ENCODE measurements at places on chromosomes 7 and 10.

DNA sequence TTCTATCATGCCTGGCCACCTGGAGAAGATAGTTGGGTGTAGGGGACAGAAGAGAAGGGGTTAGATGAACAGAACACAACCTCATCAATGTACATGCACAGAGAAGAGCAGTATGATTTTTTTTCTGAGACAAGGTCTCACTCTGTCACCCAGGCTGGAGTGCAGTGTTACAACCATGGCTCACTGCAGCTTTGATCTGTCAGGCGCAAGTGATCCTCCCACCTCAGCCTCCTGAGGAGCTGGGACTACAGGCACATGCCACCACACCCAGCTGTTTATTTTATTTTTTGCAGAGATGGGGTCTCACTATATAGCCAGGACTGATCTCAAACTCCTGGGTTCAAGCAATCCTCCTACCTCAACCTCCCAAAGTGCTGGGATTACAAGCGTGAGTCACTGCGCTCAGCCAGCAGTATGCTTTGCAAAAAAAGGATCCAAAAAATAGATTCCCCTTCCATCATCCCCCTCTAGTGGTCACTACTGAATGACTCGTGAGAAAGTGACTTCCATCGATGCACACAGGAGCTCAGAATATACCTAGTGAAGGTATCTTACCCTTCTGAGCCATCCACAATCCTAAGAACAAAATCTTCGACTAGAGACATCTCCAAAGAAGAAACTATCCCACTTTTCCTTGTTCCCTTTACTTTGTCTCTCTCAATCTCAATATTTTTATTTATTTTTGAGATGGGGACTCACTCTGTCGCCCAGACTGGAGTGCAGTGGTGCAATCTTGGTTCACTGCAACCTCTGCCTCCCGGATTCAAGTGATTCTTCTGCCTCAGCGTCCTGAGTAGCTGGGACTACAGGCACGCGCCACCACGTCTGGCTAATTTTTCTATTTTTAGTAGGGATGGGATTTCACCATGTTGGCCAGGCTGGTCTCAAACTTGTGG, 21.0 kb downstream of the ZCWPW1 start:
- peak; percentile 48 for DNase-seq

GRCh38 chr10:79385804-79386531, 38.7 kb downstream of the PPIF start:
- no peak for DNase-seq

DNA sequence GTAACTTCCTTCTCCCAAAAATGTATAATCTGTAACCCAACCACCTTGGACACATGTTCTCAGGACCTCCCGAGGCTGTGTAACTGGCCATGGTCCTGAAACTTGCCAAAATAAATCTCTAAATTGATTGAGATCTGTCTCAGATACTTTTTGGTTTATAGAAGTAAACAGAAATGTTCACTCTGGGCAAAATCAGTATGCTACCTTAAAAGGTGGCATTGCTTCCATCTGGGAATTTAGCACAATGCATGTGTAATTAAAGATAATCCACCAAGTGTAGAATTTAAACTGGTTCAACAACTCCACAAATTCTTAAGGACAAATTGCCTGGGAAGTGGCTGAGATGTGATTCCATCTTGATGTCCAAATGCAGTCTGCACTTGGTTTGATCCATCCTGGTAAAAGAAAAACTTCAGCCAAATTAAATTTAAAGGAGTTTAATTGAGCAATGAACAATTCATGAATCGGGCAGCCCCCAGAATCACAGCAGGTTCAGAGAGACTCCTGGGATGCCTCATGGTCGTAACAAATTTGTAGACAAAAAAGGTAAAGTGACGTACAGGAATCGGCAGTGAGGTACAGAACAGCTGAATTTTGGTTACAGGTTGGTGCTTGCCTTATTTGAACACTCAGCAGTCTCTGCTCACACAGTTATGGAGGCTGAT, 102.6 kb upstream of the PFKP start:
- DNase-seq, result no peak

DNA sequence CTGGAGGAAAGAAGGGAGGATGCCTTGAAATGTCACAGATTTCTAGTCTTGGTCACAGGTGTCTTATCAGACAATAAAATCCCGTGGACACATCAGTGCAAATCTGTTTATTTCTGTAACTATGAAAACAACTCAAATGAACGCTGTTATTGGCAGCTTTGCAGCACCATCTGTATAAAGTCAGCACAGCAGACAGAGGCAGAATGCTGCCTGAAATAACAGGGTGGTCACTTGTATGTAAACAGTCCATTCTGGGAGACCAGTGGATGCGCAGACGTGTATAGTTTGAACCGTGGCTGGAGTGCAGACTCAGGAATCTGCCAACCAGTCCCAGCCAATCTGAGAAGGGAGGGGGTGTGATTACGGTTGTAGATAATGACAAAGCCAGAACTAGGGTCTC, 54.8 kb downstream of the SEC23IP start:
- DNase-seq, result no peak

DNA sequence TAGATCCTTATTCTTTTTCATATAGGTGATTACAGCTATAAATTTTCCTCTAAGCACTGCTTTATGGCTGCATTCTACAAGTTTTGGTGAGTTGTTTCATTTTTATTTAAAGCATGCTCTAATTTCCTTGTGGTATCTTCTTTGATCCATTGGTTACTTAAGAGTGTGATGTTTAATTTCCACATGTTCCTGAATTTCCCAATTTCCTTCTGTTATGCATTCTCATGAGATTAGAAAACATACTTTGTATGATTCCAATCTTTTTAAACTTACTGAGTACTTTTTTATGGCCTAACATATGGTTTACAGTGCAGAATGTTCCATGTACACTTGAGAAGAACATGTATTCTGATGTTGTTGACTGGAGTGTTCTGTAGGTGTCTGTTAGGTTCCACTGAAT, 53.4 kb downstream of the MYL10 start:
- no peak for DNase-seq

- no peak for DNase-seq
Measured at GRCh38 chr10:122113945-122114747, 125.2 kb downstream of the TACC2 start.

GRCh38 chr7:127536741-127537140, 48.7 kb downstream of the GCC1 start:
- peak; percentile 21 for DNase-seq

- no peak for DNase-seq
Measured at GRCh38 chr10:121664671-121665070, 66.4 kb upstream of the FGFR2 start.

DNA sequence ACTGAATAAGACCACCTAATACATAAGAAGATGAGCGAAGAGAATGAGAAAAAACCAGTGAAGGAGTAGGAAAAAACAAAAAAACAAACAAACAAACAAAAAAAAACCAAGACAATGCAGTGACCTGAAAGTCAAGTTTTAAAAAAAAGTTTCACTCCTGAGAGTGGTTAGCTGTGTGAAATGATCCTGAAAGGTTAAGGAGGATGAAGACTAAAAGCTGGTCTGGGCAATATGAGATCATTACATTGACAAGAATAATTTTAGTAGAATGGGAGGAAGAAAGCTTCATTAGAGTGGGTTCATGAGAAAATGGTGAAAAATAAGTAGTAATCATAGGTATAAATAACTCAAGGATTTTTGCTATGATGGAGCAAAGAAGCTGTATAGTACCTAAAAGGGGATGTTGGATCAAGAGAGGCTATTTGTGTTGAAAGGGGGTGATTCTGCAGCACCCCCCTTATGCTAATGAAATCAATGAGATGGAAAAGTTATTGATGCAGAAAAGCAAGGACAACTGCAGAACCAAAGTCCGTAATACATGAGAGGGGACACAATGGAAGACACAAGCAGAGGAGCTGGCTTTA, 80.2 kb downstream of the KMT2C start:
- no peak for DNase-seq

- no peak for DNase-seq
Measured at GRCh38 chr7:41013117-41013516, 689.8 kb downstream of the INHBA start.

DNA sequence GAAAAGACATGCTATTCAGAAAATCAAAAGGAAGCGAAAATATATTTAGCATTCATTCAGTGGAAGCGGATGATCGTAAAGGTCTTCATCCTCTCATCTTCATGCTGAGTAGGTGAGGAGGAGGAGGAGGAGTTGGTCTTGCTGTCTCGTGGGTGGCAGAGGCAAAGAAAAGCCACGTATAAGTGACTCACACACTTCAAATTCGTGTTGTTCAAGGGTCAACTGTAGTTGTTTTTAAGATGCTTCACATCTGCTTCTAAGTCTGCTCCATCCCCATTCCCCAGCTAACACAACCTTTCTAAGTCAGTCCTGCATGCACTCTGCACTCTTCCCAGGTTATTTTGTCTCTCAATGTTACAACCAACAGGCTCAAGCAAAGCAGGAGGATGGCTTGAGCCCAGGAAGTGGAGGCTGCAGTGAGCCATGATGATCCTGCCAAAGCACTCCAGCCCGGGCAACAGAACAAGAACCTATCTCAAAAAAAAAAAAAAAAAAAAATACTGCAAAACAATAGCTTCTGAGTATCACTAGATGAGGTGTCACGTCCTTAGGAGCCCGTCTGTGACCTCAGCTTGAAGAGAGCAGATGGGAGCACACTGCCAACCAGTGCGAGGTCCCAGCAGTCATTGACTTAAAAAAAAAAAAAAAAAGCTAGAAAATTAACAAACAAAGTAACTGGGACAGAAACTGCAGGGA, 70.5 kb downstream of the SFMBT2 start:
- no peak for DNase-seq

DNA sequence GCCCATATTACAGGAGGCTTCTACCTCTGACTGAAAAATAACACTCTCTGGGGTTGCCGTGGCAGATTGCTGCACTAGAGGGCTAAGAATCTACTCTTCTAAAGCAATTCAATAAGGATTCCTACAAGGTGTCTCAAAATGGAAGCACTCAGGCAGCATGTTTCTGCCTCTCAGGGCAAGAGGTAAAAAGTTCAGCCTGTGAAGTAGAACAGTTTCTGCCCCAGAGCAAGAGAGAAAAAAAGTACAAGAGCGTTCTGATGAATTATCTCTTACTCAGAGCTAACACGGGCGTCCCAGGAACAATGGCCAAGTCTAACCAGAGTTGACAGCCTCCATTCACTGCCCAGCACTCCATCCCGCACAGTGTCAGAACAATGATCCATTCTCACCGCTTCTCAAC, 71.3 kb upstream of the TES start:
- DNase-seq, result no peak

GRCh38 chr10:13696071-13696470, 109.3 kb downstream of the PRPF18 start:
- DNase-seq, result no peak

DNA sequence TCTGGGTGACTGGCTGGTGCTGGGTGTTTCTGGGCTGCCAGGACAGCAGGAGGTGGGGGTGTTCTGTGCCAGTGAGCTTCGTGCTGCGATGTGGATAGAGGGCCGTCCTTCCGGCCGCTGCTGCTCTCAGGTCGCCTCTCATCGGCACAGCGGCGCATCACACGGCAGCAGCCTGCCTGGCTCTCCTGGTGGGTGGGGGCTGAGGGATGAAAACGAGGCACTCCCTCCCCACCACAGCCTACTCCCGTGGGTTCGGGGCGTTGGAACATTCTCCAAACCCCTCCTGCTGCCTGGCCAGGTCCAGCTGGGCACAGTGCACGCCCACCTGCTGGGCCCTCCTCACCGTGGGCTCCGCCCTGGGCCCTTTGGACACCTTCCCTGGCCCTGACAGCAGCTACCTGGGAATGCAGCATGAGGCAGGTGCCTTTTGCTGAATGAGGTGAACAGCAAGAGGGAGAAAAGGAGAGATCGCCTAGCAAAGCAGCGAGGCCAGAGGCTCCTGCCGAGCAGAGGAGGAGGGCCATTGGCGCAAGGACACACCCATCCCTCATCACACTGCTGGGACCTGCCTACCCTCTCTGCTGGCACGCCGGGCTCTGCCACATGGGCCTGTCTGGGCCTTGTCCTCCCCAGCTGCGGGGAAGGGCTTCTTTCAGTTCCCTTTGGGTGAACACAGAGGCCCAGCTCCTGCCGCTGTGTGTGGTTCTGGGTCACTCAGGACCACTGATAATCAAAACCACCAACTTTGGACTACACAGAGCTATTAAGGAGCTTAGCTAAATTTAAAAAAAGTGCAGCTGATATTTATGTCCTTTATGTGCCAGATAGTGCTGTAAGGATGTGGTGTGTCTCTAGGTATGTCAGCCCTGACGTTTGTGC, 33.4 kb downstream of the INPP5A start:
- peak; percentile 38 for DNase-seq

- peak; percentile 67 for DNase-seq
Measured at GRCh38 chr10:96720422-96721206, at the start of gene PIK3AP1. PIK3AP1 (minus strand) TSS chr10:96720514; CDS start chr10:96720394, 120 bp downstream.

DNA sequence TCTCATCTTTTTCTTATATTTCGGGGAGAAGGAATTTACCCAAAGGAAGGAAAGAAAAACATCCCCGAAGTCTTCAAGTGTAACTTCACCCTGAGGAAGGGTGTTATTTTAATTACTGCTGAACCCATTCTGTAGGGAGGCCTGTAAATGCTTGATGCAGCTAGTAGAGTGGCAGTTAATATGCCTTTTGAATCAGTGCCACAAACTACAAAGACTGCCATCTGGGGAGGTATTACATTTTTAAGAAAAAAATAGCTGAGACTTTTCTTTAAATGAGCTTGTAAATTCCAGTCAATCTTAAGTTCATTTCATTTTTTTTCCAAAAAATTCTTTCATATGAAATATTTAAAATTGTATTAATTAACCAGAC, 233.1 kb upstream of the FERD3L start:
- no peak for DNase-seq

- no peak for DNase-seq
Measured at GRCh38 chr7:110943701-110944345, 147.1 kb upstream of the LRRN3 start.

- no peak for DNase-seq
Measured at GRCh38 chr10:75994357-75995040, 563.1 kb downstream of the LRMDA start.

- DNase-seq, result no peak
Measured at GRCh38 chr10:48209241-48209640, 65.3 kb downstream of the FRMPD2 start.

GRCh38 chr7:129925416-129926002, 27.3 kb downstream of the UBE2H start:
- DNase-seq, result no peak

DNA sequence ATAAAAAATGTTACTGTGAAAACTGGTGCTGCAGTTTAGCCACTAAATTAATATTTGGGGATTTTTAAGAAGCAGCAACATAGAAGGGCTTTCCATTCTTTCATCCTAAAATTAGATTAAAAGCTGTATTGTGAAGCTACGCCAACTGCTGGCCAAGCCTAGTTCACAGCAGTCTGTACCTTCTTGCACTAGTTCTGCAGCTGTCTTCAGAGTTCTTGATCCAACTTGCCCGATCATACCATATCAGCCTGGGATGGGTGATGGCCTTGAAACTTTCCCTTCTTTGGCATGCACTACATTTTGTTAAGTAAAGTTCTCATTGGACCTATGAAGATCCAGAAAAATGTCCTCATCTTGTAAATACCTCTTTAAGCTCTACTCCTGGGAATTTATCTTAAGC, 20.3 kb upstream of the PANK1 start:
- no peak for DNase-seq

GRCh38 chr10:96061232-96061631, 17.8 kb downstream of the CCNJ start:
- no peak for DNase-seq

- DNase-seq, result no peak
Measured at GRCh38 chr7:135772639-135773222, 24.1 kb upstream of the FAM180A start.

GRCh38 chr10:48707472-48707871, 22.8 kb downstream of the WDFY4 start:
- DNase-seq, result no peak

- DNase-seq, result no peak
Measured at GRCh38 chr10:132989476-132990415, 47.4 kb upstream of the CFAP46 start.

GRCh38 chr7:825386-825785, 6.9 kb upstream of the SUN1 start:
- DNase-seq, result no peak

All from NCI-H1105 treated with DMSO at 0.1 percent for 48 hours (cell line).